ENCODE measurements at places on chromosomes 2 and 18.

GRCh38 chr2:175965773-175966172, 36.3 kb downstream of the LNPK start:
- no peak for DNase-seq

- no peak for DNase-seq
Observed at GRCh38 chr2:240480834-240481623, 45.6 kb downstream of the GPC1 start.

GRCh38 chr2:106853631-106854030, 32.3 kb downstream of the ST6GAL2 start:
- DNase-seq, result no peak

GRCh38 chr18:69895066-69896047, 52.3 kb downstream of the CD226 start:
- DNase-seq, result no peak

- no peak for DNase-seq
Observed at GRCh38 chr18:62876828-62877227, 161.5 kb downstream of the PHLPP1 start.

All from activated B cell treated with CpG ODN at 0.5 μM for 24 hours (primary cell).